Liver (tissue), 10 donors: ENCODE measurements at places on chromosomes 16 and 17.

- no peak for DNase-seq
- peak overlapping the region; percentile 74 for H3K27ac ChIP-seq
- H3K36me3 ChIP-seq: no peaks in the 10 kb centered on the region
Measured at GRCh38 chr16:20598832-20599469, 22.8 kb upstream of the ACSM2B start.

- H3K27me3 ChIP-seq: no peaks in the 10 kb centered on the region
- no peak overlapping the region for H3K27ac ChIP-seq
- DNase-seq: no peak
- no peak overlapping the region for H3K4me3 ChIP-seq
Measured at GRCh38 chr17:72760368-72760767, 332.1 kb downstream of the SLC39A11 start.

DNA sequence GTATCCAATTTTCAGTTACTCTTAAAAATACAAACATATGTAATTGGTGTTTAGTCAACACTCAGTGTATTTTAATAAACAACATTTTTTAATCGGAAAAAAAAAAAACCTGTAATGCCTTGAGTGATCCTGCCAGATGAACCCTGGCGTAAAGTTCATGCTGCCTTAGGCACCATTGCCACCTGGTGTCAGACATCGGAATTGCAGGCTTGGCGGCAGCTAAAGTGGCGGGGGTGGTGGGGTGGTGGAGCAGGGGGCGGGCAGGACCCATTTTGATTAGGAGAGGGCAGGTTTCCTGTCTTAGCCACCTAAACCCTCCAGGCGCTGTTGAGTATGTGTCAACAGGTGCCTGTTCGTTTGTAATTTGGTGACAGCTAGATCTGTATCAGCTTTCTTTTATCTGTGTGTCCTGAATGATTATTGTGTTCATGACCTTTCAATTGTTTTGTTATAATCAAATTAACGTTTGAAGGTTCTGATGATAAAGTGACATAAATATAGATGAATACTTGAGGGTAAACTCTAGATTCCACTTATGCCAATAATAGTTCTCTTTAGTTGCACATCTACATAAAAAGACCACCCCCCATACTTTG is 588.7 kb downstream of the CDH13 start:
- no peak overlapping the region for H3K4me3 ChIP-seq
- H3K27ac ChIP-seq: no peak overlapping the region
- DNase-seq: peak; percentile 46

- no peak overlapping the region for H3K27ac ChIP-seq
- no peak overlapping the region for H3K4me3 ChIP-seq
- H3K4me1 ChIP-seq: peaks cover 6% of the 10 kb centered on the region
Measured at GRCh38 chr17:66904760-66905624, 59.5 kb upstream of the CACNG4 start.

DNA sequence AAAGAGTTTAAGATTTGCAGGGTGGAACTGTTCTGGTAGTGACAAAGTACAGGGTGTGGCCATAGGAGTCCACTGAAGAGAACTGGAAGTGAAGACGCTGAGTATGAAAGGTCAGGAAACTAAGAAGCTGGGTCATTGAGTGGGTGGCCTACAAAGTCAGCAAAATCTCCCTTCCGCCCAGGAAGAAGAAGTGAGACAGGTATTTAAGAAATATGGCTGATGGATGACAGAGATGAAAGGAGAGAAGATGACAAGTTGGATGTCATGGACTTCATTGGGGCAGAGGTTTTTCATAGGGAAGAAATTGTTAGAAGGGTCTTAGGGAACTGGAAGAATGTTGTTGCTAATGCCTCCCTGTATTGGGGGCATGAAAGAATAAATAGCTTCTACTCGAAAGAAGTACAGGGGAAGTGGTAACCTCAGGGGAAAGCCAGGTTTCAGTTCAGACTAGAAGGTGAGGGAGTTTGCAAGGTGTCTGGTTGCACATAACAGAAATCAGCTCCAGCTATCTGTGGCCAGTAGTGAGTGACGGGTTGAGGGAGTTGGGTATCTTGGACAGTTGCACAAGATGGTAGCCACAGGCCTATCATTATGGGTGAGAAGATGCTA is 33.6 kb upstream of the MED13 start:
- H3K36me3 ChIP-seq: no peaks in the 10 kb centered on the region
- no peaks in the 10 kb centered on the region for H3K27me3 ChIP-seq
- no peak for DNase-seq
- no peak overlapping the region for H3K27ac ChIP-seq
- peaks cover 15% of the 10 kb centered on the region for H3K4me1 ChIP-seq

GRCh38 chr16:14464192-14464591 is 165.9 kb downstream of the PARN start:
- no peaks in the 10 kb centered on the region for H3K27me3 ChIP-seq
- no peak overlapping the region for H3K27ac ChIP-seq

GRCh38 chr17:28404812-28405570 is 1.0 kb downstream of the SLC46A1 start:
- peaks cover 27% of the 10 kb centered on the region for H3K36me3 ChIP-seq
- H3K27me3 ChIP-seq: no peaks in the 10 kb centered on the region
- no peak for DNase-seq
- H3K27ac ChIP-seq: peak overlapping the region; percentile 33
- peaks cover 20% of the 10 kb centered on the region for H3K4me1 ChIP-seq

DNA sequence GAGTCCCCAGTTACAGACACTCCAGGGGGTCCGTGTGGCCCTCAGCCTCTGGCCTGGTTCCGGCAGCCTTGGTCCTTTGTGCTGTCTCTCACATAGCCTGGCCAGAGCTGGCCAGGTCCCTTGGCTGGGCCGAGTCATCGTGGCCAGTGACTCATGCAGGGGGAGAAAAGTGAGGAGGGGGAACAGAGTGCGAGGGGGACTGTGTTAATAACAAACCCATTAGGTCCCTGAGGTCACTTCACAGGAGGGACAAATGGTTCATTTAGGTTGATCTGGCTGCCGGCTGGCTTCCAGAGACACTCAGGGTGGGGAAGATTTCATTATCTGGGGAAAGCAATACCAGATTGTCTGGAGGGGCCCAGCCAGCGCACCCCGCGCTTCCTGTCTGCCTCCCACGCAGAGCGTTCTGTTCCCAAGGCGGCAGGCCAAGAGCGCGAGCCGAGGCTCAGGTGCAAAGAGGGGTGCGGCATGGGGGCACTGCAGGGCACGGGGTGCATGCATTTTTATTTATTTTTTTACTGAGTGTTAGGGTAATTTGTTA is 223.1 kb downstream of the SEC14L1 start:
- DNase-seq: no peak
- no peak overlapping the region for H3K4me3 ChIP-seq
- H3K36me3 ChIP-seq: no peaks in the 10 kb centered on the region
- H3K27ac ChIP-seq: no peak overlapping the region

- H3K27ac ChIP-seq: no peak overlapping the region
- no peaks in the 10 kb centered on the region for H3K36me3 ChIP-seq
- H3K27me3 ChIP-seq: peaks cover 3% of the 10 kb centered on the region
- peak overlapping the region; percentile 32 for H3K4me3 ChIP-seq
- DNase-seq: no peak
Measured at GRCh38 chr16:66269617-66270332, 96.7 kb upstream of the CDH5 start.
